ENCODE measurements at places on chromosomes 11 and 22. TPM values are rescaled to one million over a fixed set of nuclear protein-coding genes. Genes with fewer than 3 reads are reported as not detected.

Gene OR52N5
- not detected for polyA plus RNA-seq

GRCh38 chr22:37329238-37330140, 47.2 kb downstream of the CYTH4 start:
- H3K36me3 ChIP-seq: no peaks in the 10 kb centered on the region
- peaks cover 44% of the 10 kb centered on the region for H3K27me3 ChIP-seq
- no peak overlapping the region for H3K27ac ChIP-seq
- no peak overlapping the region for H3K4me3 ChIP-seq
- no peak for DNase-seq

DNA sequence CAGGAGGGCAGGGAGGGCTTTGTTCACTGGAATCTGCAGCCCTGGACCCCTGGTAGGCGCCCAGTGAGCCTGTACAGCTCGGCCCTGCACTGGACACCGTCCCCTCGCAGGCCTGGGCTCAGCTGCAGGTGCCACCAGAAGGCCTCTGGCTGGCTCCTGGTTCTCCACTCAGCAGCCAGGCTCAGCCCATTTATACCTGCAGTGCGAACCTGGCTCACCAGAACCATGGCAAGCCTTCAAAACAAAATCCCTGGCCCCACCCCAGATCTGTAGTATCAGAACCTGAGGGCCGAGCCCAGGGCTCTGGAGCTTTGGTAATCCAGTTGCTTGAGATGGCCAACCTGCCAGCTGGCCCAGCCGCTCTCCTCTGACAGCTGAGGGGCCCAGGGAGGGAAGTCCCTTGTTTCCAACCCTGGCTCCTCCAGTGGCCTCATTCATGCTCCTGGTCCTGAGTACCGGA, 870 bp upstream of the FREY1 start:
- no peaks in the 10 kb centered on the region for H3K4me1 ChIP-seq
- no peaks in the 10 kb centered on the region for H3K27me3 ChIP-seq
- DNase-seq: no peak

DNA sequence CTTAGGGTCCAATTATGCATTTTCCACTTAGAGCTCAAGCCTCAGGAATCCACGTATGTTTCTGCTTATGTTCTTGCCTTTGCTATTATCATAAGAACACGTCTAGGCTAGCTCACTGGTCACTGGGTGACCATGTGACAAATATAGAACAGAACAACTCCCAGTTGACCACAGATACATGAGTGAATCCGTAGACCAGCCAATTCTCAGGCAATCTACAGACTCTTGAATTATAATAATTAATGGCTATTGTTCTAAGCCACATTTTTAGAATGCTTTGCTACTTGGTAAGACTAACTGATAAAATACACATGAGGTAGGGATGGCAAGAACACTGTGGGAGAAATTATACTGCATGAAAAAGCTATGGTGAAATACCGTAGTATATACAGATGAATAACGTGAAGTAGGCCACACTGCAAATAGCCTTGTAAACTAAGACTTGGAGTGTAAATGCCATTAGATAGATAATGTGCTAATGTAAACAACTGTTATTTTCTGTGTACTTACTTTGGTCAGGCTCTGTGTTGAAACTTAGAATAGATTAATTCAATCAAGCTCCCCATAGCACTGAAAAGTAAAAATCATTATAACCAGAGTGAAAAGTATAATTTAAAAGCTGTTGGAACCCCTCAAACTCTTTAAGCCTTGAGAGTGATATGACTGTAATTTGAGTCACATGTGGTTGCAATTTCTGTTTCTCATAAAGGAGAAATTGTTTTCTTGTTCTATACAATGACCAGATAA, 366.2 kb upstream of the CCDC179 start:
- no peak for DNase-seq
- H3K27me3 ChIP-seq: no peaks in the 10 kb centered on the region
- H3K36me3 ChIP-seq: no peaks in the 10 kb centered on the region
- no peak overlapping the region for H3K27ac ChIP-seq
- H3K4me1 ChIP-seq: no peaks in the 10 kb centered on the region

DNA sequence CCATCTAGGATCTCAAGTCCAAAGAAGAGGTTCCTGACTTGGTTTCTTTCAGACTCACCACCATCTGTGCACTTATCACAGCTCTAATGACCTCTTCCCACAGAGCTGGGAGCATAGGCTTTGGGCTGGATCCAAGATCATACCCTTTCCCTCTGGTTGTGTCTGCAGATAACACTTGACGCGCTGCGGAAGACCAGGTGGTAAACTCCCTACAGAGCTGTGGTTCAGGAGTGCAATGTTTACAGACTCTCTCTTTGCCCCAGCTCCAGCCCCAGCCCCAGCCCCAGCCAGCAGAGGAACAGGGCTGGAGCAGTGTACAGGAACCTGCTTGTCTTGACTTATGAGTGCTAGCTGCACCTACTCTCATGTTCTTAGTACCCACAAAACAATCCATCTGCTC, 274.4 kb upstream of the SYN3 start:
- no peaks in the 10 kb centered on the region for H3K27me3 ChIP-seq
- H3K4me1 ChIP-seq: peaks cover 33% of the 10 kb centered on the region
- DNase-seq: peak; percentile 47
- no peak overlapping the region for H3K27ac ChIP-seq
- no peak overlapping the region for H3K4me3 ChIP-seq
- H3K36me3 ChIP-seq: no peaks in the 10 kb centered on the region

DNA sequence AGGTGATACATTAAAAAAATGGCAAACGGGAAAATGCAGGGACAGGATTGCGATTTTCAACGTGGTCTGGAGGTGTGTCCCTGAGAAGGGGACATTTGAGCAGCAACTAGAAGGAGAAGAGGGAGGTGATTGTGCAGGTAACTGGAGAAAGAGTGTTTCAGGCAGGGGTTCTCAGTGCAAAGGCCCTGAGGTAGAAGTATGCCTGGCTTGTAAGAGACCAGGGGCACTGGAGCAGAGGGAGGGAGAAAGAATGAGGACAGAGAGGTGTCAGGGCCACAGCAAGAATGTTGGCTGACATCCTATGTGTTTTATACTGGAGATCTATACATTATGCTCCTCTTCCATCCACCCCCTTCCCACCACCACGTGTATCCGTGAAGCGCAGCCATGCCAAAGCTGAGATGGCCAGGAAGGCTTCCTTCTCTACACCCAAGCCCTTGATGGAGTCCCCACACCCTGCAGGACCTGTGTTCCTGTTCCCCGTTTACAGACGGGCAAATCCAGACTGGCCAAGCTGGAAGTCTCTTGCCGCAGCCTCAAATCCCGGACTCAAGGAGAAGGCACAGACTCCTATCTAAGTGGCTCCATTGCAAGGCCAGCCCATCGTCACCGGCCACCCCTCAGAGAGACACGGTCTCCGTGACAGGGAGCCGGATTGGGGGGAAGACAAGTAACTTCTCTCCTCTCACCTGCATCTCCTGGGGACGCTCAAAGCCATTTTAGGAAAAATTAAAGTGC, 416.1 kb downstream of the MN1 start:
- no peaks in the 10 kb centered on the region for H3K27me3 ChIP-seq
- H3K4me3 ChIP-seq: no peak overlapping the region
- H3K4me1 ChIP-seq: peaks cover 2% of the 10 kb centered on the region
- H3K36me3 ChIP-seq: no peaks in the 10 kb centered on the region
- no peak for DNase-seq

Gene CSNK2A3
- polyA plus RNA-seq: 0.45 TPM

Gene SYCE3
- 1.5 TPM for polyA plus RNA-seq

GRCh38 chr22:29114392-29114791, 41.6 kb downstream of the KREMEN1 start:
- no peaks in the 10 kb centered on the region for H3K36me3 ChIP-seq
- peaks cover 21% of the 10 kb centered on the region for H3K4me1 ChIP-seq

Gene TH
- polyA plus RNA-seq: 15.3 TPM

Gene IGSF22
- polyA plus RNA-seq: 0.22 TPM

DNA sequence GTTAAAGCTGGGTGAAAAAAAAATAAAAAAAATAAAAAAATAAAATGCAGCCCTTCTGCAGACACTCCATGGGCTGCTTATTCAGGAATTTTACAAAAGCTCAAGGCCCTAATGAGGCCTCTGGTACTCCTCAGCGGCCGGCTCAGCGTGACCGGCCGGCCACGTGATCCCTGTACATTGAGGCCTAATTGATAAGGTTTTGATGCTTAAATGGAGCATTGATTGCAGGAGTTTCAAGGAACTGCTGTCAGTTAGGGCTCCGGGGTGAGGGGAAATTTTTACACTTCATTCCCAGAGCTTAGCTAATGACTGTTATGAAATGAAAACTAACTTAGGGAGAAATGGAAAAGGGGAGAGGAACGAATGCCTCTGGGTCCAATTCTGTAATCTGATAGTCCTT, 368.8 kb upstream of the KIRREL3 start:
- no peak overlapping the region for H3K27ac ChIP-seq
- H3K36me3 ChIP-seq: no peaks in the 10 kb centered on the region

DNA sequence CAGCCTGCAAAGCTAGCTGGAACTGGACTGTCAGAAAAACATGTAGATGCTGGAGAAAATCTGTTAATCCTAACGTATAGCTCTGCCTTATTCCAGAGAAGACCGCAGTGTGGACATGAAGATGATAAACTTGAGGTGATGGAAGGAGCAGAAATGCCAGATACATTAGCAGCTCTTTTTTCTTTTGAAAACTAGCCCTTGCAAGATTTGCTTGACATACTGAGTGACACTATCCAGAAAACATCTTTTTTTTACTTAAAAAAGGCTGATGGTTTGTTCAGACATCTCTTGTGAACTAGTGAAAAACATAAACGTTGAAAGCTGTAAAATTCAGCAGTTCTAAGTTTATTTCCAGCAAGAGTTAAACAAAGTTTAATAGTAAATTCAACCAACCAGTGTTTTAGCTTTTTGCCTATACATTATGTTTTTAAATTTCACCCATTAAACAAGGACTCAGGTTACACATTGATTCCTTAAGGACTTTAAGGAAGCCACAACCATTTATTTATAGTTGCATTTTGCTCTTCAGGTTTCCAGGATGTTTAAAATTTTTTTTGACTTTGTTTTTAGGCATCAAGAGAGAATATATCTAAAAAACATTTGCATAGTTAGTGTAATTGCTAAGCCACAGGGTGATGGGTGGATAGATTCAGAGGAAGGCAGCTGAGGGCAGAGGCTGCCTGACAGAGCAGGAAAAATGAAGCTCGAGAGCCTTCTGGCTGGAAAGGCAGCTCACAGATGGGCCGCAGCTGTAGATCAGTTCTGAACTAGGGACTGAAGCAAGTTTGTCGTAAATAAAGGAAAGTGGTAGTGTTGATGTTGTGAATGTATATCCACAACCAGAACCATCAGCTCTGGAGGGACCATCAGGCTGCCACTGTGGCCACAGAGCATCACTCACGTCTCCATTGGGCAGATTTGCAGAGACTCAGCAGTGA, 9.5 kb downstream of the SNAP29 start:
- peaks cover 25% of the 10 kb centered on the region for H3K4me1 ChIP-seq
- no peaks in the 10 kb centered on the region for H3K27me3 ChIP-seq
- no peak overlapping the region for H3K4me3 ChIP-seq
- no peak for DNase-seq

- no peak overlapping the region for H3K4me3 ChIP-seq
- no peaks in the 10 kb centered on the region for H3K36me3 ChIP-seq
- no peak overlapping the region for H3K27ac ChIP-seq
- H3K4me1 ChIP-seq: no peaks in the 10 kb centered on the region
- H3K27me3 ChIP-seq: no peaks in the 10 kb centered on the region
- no peak for DNase-seq
Measured at GRCh38 chr11:90844041-90844440, 621.2 kb upstream of the CHORDC1 start.

DNA sequence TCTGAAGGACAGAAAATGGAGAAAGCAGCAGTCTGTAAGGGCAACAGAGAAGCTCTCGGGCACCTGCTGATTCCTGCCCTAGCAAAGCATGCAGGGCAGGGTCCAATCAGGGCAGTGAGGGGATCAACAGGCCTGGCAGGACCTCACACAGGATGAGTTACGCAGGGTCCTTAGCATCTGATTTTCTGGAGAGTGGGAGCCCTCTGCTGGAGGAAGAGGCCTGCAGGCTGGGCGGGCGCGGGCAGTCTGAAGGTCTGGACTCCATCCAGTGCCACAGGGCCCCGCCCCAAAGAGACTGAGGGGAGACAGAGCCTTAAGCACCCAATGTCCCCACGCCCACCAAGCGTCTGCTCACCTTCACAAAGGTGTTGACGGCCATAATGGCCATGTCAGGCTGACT, 28.9 kb downstream of the AP1B1 start:
- H3K36me3 ChIP-seq: no peaks in the 10 kb centered on the region
- no peaks in the 10 kb centered on the region for H3K27me3 ChIP-seq
- no peaks in the 10 kb centered on the region for H3K4me1 ChIP-seq
- peak; percentile 75 for DNase-seq
- no peak overlapping the region for H3K4me3 ChIP-seq

DNA sequence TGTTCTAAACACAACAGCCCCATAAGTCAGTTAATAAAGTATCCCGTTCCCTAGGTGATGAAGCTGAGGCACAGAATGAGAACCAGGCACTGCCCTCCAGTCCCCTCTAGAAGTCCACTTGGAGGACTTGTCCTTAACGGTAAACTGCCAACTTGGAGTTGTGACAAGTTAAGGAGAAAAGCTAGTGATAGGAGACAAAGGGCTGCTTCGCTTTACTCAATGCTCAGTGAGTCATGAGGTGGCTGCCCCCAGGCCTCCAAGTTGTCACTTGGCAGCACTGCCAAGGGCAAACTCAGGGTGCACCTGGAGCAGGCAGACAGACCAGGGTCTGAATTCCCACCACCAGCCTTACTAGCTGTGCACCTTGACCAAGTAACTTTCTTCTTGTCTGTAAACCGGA, 13.5 kb downstream of the SLC43A1 start:
- H3K36me3 ChIP-seq: no peaks in the 10 kb centered on the region
- peaks cover 31% of the 10 kb centered on the region for H3K4me1 ChIP-seq
- H3K4me3 ChIP-seq: no peak overlapping the region
- no peak overlapping the region for H3K27ac ChIP-seq

GRCh38 chr22:43152357-43153071, 1.2 kb downstream of the TSPO start:
- DNase-seq: peak; percentile 58
- no peaks in the 10 kb centered on the region for H3K36me3 ChIP-seq
- peak overlapping the region; percentile 88 for H3K27ac ChIP-seq
- peak overlapping the region; percentile 73 for H3K4me3 ChIP-seq

GRCh38 chr11:10407749-10408685, 47.0 kb upstream of the AMPD3 start:
- H3K36me3 ChIP-seq: no peaks in the 10 kb centered on the region
- no peak overlapping the region for H3K4me3 ChIP-seq
- no peaks in the 10 kb centered on the region for H3K27me3 ChIP-seq
- no peak for DNase-seq
- H3K27ac ChIP-seq: no peak overlapping the region
- peaks cover 8% of the 10 kb centered on the region for H3K4me1 ChIP-seq

DNA sequence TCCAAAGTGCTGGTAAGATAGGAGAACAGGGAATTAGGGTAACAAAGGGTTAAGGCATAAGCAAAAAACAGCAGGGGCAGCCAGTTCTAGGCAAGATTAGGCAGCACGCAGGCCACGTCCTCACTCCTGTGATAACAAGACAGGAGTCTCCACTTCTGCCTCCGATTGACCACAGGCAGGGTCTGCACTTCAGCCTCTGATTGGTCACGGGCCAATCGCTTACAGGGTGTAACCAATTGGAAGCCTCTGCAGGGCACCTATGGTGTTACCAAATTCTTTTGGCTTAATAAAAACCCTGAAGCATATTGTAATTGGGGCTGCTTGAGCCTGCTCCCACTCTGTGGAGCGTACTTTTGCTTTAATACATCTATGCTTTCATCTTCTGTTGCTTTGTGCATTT, 12.2 kb upstream of the GSTP1 start:
- H3K27ac ChIP-seq: no peak overlapping the region
- H3K4me3 ChIP-seq: no peak overlapping the region
- H3K4me1 ChIP-seq: no peaks in the 10 kb centered on the region

Gene MMP12
- polyA plus RNA-seq: 0.60 TPM

All from hepatocyte (in vitro differentiated cells).